PC-3 (cell line): ENCODE measurements at places on chromosomes 6 and 20. TPM values are rescaled to one million over a fixed set of nuclear protein-coding genes. Genes with fewer than 3 reads are reported as not detected.

TXNDC5 gene
- 218 and 221 TPM in 2 replicates for total RNA-seq

TPD52L2 gene
- total RNA-seq, result 147 and 167 TPM in 2 replicates

SOD2 gene
- total RNA-seq, result 69.5 and 78.2 TPM in 2 replicates

RPP21 gene
- total RNA-seq, result 151 and 161 TPM in 2 replicates

OR2H1 gene
- not detected in 2 replicates for total RNA-seq

RAET1G gene
- 1.5 and 2.0 TPM in 2 replicates for total RNA-seq

HAO1 gene
- 0.33 TPM in 1 of 2 replicates, not detected in the other for total RNA-seq

ZNF217 gene
- total RNA-seq, result 45.6 and 55.5 TPM in 2 replicates

CD93 gene
- not detected in 2 replicates for total RNA-seq

TENT5A gene
- total RNA-seq, result 5.6 and 6.4 TPM in 2 replicates

FOXP4 gene
- 6.7 and 15.5 TPM in 2 replicates for total RNA-seq

OR2J3 gene
- 0.29 TPM in 1 of 2 replicates, not detected in the other for total RNA-seq

GRCh38 chr20:8390037-8390433, 258.0 kb downstream of the PLCB1 start:
- no peak for DNase-seq

GRCh38 chr6:3541006-3541585, 84.2 kb upstream of the SLC22A23 start:
- no peak for DNase-seq

DNA sequence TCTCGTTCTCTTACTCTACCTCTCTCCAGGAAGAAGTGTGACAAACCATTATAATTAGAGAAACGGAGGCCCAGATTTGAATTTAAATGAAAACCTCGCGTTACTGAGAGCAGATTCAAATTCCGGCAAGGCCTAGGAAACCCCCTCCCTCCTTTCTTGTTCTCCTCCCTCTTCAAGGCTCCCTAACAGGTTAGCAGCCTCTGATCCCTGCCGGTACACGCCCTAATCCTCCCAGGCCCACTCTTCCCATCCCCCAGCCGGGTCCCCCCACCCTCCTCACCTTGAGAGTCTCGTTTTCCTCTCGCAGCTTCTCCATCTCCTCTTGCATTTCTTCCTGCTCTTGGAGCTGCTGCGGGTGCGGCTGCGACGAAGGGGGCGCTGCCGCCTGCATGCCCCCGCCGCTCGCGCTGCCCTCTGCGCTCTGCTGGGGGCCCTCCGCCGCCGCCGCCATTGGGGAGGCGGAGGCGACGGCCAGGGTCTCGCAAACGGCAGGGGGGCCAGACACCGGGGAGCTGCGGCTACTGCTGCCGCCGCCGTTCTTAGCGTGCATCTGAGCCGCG, 3.8 kb downstream of the MTCL3 start:
- DNase-seq, result no peak

DNA sequence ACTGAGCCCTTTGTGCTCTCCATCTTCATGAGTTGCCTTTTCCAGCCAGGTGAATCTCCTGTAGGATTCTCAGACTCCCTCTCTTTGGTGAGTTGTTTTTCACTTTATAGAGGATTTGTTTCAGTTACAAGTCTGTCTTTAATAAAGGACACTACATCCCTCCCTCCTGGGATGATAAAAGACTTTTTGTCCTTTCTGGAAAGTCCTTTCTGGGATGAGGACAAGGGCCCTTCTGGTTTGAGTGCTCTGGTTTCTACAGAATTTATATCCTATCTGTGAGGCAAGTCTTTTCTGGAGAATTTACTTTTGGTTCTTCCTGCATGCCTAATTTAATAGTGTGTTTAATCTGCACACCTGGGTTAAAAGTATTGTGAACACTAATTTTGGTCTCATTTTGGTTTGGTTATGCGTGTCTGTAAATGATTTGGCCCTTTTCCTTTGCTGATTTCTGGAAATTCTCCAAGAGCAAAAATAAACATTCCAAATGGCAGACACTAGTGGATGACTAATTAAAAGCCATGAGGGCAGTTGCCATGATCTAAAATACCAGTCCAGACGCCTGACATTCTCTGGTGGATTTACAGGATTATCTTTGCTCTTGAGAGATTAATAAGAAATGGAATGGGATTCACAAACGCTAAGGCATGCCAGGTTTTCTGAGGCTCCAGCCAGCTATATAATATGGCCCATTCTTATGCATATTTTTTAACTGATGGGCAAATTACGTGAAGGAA, 44.8 kb downstream of the TCP11 start:
- peak; percentile 80 for DNase-seq

- peak; percentile 38 for DNase-seq
These were observed 711 bp upstream of the C20orf141 start for GRCh38 chr20:2814076-2814475.

DNA sequence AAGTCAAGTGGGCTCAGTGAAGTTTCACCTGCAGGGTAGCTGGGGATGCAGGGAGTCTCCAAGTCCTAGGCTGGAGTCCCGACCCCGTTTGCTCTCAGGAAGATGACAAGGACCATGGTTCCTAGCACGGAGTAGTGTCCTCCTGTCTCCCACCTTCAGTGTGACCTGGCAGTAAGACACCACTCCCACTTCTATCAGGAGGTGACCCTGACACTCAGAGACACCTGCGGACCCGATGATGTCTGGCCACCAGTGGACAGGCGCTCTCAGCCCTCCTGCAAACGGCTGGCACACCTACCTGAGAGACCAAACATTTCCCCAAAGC, 1.1 kb downstream of the SOD2 start:
- no peak for DNase-seq

- DNase-seq, result peak; percentile 45
These were observed 994.0 kb downstream of the GRIK2 start for GRCh38 chr6:102387326-102388033.

GRCh38 chr6:42530751-42531150, 33.1 kb upstream of the UBR2 start:
- no peak for DNase-seq

- no peak for DNase-seq
These were observed 65.2 kb upstream of the RSPO3 start for GRCh38 chr6:127053032-127053874.

DNA sequence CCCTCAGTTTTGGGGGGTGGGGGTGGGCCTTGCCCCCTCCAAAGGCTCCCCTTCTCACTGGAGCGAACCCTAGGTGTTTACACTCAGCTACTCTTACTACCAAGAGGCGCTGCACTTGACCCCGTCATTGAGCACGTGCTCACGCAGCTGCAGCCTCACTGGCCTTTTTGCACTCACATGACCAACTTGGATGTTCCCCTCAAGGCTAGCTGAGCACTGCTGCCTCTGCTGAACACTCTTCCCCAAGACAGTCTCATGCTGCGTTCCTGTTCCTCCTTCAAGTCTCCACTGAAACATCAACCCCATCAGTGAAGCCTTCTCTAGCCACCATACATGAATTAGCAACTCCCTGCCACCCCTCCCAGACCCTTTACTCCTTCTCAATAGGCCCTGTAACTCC, 4.0 kb downstream of the SOD2 start:
- no peak for DNase-seq

GRCh38 chr6:73216859-73217258, 8.4 kb downstream of the KHDC1L start:
- DNase-seq, result no peak

DNA sequence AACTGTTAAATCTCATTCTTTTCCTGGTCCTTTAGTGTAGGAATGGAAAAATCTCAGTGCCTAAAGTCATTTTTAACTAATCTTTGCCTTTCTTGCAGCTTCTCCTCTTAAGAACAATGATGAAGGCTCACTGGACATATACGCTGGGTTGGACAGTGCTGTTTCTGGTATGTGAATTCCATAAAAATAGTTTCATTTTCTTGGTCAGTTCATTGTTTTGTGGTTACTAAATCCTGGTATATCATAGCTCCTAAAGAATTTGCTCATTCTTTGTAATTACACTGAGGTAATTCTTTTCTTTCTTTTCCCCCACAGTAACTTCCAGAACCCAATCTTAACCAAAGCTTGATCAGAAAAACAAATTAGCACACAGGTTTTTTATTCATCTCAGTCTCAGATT, 23.4 kb downstream of the CASP8AP2 start:
- no peak for DNase-seq

GRCh38 chr20:19519466-19519865, 238.6 kb upstream of the RIN2 start:
- DNase-seq, result no peak

GRCh38 chr6:51648236-51648635, 439.2 kb downstream of the PKHD1 start:
- DNase-seq, result peak; percentile 51

DNA sequence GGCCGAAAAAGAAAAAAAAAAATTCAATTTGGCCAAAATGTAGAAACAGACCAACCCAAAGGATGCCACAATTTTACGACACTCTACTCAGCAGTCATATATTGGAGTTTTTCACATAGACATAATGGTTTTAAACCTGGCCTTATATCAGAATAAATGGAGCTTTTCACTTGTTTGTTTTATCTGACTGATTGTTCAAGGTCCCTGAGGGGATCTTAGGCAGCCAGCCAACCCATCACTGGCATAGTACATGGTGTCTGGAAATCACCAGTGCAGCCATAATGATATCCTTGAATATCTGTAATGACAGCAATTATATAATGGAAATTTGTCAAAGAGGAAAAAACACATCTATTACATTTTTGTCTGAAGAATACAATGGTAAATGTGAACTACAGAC, 96.9 kb downstream of the PRSS35 start:
- no peak for DNase-seq

DNA sequence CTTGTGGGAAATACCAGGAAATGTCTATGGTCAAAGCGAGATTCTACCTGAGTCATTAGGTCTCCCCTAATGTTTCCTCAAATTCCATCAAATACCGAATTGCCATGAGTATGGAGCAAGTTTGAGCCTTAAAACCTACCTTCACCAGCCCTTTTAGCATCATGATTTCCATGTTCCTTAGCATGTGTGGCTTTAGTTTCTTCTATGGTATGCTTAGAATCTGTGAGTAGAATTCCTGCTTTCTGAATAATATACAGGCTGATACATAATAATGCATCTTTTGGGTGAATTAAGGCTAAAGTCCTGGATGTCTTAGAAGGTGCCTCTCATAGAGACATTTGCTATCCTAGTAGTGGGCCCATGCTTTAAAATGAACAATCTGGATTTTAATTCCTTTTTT, 32.0 kb downstream of the TSPYL4 start:
- DNase-seq, result no peak

- peak; percentile 41 for DNase-seq
These were observed 608.4 kb downstream of the EPHA7 start for GRCh38 chr6:92810913-92811312.

- no peak for DNase-seq
These were observed 313.2 kb downstream of the TFAP2A start for GRCh38 chr6:10101551-10102252.

GRCh38 chr6:111478064-111478476, 4.9 kb downstream of the REV3L start:
- peak; percentile 59 for DNase-seq

GRCh38 chr20:25222461-25223178, 25.3 kb upstream of the PYGB start:
- no peak for DNase-seq
